ENCODE measurements at places on chromosomes 1 and 21.

DNA sequence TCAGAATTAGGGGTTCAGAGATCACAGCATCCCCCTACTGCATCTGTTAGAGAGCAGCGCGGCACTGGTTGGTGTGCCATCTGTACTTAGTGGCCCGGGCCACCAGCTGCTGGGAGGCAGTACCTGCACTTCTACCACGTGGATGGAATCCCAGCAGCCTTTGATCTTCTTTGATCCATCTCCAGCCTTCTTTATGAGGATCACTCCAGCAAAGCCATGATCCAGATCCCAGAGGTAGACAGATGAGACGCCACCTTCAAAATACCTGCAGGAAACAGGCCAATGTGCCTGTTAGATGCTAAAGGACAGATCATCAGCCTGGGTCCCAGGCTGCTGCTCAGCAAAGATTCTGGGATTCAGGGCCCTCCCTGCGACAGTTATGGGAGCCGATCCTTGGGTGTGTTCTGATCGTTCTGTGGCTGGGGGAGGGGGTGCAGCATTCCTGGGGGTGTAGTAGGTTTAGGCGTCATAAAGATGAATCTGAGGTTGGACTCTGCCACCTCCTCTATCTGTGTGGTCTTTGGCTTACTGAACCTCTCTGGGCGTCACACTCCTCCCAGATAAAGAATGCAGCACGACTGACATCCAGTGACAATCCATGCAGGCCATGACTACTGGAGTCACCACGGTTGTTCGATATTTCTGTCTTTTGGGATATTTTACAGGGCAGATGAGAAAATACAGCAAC is 45.3 kb downstream of the SLC66A1 start:
- DNase-seq = no peak

- DNase-seq = no peak
Observed at GRCh38 chr1:173255214-173255813, 48.2 kb upstream of the TNFSF4 start.

- DNase-seq = no peak
Observed at GRCh38 chr1:115118611-115119010, 29.3 kb upstream of the TSPAN2 start.

DNA sequence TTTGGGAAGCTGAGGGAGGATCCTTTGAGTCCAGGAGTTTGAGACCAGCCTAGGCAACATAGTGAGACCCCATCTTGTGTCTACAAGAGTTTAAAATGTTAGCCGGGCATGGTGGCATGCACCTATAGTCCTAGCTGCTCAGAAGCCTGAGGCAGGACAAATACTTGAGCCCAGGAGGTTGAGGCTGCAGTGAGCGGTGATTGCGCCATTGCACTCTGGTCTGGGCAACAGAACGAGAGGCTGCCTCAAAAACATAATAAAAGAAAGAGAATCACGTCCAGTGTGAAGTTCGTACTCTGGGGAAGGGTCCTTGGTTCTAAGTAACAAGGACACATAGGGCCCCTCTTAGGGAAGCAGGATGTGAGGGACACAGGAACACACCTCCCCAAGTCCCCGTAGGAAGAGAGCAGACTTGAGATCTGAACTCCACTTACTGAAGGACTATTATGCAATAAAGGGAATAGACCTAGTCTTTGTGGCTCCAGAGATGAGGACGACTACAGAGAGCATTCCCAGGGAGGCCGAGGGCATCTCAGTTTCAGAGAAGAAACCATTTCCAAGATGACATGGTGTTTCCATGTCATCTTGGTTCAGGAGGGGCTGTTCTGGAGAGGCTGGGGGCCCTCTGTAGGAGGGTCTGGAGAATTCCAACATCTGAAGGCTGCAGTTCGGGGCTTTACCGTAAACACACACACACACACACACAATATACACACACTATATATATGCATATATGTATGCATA is 10.8 kb upstream of the ENO1 start:
- no peak for DNase-seq

DNA sequence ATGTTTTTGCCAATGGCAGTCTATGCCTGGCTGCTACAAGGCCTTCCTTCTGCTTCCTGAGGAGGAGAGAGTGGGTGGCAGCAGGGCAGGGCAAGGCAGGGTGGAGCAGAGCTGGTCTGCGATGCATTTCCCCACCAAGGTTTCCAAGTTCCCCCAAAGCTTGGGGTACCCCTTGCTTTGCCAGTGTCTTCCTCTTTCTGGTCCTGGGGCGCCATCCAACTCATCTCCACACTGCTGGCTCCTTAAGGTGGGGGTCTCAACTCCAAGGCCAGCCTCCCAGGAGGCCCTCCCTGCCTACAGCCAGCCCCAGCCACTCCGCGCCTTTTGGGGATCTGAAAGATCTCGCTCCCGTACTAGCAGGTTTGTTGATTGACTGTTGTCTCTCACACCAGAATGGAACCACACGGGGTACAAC is 3.9 kb upstream of the SKI start:
- no peak for DNase-seq

DNA sequence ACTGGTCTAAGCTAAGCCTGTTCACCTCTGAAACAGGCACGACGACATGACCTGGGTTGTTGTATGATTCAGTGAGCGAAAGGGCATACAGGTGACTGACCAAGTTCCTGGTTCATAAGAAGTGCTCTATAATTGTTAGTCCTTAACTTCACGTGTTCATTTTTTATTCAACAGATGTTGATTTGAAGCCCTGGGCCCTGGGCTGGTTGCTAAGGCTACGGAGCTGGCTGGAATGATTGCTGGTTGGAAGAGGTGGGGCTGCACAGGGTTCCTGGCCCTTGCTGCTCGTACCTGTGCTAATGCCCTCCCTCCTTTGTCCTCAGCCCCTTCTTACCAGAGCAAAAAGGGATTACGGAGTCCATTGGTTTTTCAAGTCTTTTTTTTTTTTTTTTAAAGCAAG is 111.3 kb upstream of the CSF3R start:
- DNase-seq = no peak

DNA sequence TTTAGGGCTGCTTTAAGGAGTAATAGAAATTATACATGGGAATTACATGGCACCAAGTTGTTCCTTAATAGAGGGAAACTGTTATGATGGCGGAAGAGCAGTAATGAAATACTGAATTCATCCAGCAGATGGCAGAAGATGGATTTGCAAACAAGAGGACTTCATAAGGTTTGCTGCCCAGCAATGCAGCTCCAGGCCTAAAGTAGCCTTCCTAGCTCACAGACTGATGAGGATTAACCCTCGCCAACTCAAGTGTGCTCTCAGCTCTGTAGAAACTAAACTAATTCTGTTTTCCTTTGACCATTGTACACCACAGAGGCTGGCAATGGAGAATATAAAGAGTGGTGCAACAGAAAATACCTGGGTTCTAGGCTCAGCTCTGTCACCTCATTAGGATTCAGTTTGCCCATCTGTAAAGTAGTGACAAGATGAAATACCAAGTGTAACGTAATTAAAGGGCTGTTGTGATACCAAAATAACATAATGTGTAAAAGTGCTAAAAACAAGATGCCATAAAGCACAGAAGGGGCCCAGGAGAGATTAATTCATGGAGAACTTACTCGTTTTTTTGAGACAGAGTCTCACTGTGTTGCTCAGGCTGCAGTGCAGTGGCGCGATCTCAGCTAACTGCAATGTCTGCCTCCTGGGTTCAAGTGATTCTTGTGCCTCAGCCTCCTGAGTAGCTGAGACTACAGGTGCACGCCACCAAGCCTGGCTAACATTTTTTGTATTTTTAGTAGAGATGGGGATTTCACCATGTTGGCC is 102.4 kb upstream of the SERBP1 start:
- peak; percentile 50 for DNase-seq

- DNase-seq = no peak
Observed at GRCh38 chr1:19439464-19440171, 45.7 kb downstream of the CAPZB start.

GRCh38 chr1:205285381-205286101 is 36.0 kb downstream of the NUAK2 start:
- no peak for DNase-seq

- DNase-seq = peak; percentile 26
Observed at GRCh38 chr1:107782217-107782845, 182.6 kb downstream of the VAV3 start.

DNA sequence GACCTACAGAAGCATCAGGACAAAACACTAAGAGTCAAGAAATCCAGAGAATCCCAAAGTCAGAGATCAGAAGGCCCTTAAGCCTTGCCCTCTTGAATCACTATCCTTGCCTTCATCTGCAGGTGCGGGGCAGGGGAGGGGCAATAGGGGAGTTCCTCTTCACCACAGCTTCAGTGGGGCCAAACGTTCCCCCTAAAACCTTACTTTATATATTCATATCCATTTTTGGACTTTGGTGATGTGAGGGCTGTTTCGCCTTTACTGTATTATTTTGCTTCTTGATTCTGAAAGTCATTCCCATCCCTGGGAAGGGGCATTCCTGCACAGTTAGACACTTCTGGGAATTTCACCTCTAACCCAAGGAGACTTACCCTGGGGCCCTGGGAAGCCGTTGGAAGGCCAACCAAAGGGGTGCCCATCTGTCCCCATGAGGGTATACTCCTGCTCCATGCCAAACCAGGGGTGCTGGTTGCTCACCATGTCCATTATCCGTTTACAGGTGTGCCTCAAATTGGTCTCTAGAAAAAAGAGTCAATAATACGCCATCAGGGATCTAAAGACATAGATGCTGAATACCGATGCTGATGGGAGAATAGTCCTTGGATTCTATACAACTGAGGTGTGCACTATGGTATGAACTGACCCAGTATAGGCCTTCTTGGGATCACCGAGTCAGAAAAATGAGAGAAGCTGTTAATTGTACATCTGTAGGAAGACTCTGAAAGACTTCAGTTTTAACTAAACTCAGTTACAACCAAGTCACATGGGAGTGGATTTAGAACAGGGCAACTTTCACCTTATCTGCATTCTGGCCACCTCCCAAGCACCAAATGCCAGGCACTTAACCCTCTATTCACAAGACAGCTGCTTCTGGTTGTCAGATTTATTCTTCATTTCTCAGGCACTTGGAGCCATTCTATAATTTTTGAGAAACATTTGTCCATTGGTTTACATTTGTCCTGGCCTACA is 5.4 kb downstream of the GLUL start:
- no peak for DNase-seq

DNA sequence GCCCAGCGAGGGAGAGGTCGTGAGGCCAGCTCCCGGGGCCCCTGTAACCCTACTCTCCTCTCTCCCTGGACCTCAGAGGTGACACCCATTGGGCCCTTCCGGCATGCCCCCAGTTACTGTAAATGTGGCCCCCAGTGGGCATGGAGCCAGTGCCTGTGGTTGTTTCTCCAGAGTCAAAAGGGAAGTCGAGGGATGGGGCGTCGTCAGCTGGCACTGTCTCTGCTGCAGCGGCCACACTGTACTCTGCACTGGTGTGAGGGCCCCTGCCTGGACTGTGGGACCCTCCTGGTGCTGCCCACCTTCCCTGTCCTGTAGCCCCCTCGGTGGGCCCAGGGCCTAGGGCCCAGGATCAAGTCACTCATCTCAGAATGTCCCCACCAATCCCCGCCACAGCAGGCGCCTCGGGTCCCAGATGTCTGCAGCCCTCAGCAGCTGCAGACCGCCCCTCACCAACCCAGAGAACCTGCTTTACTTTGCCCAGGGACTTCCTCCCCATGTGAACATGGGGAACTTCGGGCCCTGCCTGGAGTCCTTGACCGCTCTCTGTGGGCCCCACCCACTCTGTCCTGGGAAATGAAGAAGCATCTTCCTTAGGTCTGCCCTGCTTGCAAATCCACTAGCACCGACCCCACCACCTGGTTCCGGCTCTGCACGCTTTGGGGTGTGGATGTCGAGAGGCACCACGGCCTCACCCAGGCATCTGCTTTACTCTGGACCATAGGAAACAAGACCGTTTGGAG is 23.7 kb upstream of the TNFRSF1B start:
- DNase-seq = no peak

DNA sequence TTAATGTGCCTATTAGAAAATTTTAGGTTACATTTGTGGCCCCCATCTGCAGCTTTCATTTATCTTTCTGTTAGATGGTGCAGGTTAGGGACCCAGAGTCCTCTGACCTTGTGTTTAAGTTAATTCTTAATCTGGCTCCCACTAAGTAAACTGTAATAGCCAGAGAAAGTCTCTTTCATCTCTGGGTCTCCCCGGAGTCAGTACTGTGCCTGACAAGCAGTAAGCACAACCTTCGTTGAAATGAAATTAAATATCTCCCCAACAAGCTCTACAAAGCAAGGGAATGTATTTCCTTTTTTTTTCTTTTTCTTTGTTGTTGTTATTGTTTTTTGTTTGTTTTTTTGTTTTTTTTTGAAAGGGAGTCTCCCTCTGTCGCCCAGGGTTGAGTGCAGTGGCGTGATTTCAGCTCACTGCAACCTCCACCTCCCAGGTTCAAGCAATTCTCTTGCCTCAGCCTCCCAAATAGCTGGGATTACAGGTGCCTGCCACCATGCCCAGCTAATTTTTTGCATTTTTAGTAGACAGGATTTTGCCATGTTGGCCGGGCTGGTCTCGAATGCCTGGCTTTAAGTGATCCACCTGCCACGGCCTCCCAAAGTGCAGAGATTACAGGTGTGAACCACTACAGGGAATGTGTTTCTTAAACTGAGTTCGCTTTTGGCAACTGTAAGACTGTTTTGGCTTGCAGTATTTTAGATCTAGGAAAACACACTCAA is 81.6 kb downstream of the HHIPL2 start:
- no peak for DNase-seq

DNA sequence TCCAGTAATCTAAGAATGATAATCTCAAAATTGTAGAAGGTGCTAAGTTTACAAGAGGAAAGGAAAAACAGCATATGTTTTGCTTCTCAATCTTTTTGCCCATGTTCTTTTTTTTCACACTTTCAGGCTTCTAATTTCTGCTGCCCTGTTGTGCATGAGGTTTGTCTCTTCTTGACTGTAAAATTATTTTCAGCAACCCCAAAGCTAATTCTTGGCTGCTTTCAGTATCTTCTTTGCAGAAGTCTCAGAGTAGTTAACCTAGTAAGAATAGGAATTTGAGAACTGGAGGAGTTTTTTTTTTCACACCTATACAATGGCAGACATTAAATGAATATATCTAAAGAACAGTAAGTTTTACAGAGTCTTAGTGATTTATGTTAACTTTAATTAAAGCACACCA is 26.4 kb downstream of the DENND2D start:
- no peak for DNase-seq

DNA sequence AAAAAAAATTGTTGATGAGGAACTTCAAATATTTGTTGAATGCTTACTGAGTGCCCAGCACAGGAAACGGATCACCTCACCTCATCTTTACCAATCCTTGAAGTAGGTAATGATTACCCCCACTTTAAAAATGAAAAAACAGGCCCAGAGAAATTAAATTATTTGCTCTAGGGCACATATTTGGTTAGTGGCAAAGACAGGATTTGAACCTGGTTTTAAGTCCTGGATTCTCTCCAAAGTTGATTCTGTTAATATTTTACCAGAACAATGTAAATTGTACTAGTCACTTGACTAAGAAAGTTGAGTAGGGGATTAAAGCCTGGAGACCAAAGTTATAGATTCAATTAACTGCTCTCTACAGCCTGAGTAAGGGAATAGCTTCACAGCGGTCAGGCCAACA is 97.9 kb downstream of the GIPC2 start:
- no peak for DNase-seq

GRCh38 chr21:39048574-39048973 is 134.7 kb downstream of the PSMG1 start:
- DNase-seq = no peak

- no peak for DNase-seq
Observed at GRCh38 chr1:36528361-36529349, 45.9 kb upstream of the CSF3R start.

- no peak for DNase-seq
Observed at GRCh38 chr21:27581168-27581567, 614.3 kb upstream of the ADAMTS5 start.
